ENCODE measurements at places on chromosomes 5 and 9.

- DNase-seq, result peak; percentile 91
These were observed at the start of gene RFX3 for GRCh38 chr9:3525836-3526164. TSS of gene RFX3 (minus strand) at chr9:3526001. CDS start at chr9:3395588, 130,413 bp downstream.

DNA sequence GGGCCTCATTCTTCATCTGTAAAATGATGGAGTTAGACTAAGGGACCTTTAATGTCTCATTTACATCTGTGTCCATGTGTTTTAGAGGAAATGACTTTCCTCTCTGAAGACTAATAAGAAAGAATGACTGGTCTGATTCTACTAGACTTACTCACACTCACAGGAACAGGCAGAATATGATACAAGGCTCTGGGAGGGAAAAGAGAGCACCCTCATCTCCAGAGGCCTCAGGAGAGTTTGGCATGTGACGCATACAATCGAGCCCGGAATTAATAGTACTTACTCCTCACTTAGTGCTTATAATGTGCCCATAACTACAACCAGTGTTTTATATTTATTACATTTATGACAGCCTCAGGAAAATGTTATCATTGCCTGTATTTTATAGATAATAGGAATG, 608.7 kb downstream of the KCTD16 start:
- no peak for DNase-seq

DNA sequence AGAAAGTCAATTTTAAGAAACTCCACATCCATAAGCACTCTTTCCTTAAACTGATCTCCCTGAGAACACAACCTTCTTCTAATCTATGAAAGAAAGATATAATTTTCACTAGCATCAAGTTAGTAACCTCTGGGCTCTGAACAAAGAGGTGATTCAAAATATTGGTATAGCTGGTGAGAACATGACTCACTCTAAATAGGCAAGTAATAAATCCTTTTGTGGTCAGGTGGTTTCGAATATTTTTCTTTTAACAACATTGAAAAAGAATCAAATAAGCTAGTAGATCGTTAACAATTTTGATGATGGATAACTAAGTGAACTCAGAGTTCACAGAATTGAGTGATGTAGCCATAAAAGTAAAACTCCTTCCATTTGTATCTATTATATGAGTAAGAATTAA, 150.6 kb upstream of the IQGAP2 start:
- no peak for DNase-seq

- no peak for DNase-seq
These were observed 12.9 kb downstream of the RALGDS start for GRCh38 chr9:133107961-133108793.

DNA sequence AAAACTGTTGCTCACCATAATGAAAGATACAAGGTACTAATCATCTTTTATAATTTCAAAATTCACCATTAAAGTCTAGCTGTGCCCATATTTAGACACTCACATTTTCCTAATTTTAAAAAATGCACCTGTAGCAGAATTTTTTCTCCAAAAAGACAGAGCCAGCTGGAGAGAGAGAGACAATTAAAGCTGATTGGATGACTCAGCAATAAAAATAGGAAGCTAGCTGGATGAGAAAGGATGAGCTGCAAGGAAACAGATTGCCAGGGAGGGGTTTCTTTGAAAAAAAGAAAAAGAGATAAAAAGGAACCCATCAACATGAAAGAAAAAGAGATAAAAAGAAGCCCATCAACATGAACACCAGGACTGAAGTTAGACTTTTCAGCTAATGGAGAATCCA, 73.8 kb downstream of the HCN1 start:
- DNase-seq, result no peak

GRCh38 chr5:143752165-143752850, 59.7 kb upstream of the HMHB1 start:
- no peak for DNase-seq

DNA sequence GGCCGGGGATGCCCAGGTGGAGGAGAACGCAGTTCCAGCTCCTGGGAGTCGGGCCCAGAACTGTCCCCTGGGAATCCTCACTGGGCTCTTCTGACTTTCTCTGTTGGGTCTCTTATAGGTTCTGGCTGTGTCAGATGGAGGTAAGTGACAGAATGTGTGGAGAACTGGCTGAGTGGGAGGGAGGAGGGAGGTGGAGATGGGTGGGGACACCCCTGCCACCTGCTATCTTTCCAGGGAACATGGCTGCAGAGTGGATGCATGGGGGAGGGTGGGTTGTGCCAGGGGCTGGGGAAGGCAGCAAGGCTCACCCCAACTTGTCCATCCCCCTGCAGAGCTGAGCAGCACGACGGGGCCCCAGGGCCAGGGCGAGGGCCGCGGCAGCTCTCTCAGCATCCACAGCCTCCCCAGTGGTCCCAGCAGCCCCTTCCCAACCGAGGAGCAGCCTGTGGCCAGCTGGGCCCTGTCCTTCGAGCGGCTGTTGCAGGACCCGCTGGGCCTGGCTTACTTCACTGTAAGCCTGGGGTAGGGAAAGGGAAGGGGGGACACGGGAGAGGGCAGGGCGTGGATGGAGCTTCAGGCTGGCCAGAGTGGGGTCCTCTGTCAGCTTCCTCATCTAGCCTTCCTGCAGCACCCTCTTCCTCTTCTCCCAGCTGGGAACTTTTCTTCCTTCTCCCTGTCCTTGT, 8.3 kb downstream of the RGS14 start:
- no peak for DNase-seq

DNA sequence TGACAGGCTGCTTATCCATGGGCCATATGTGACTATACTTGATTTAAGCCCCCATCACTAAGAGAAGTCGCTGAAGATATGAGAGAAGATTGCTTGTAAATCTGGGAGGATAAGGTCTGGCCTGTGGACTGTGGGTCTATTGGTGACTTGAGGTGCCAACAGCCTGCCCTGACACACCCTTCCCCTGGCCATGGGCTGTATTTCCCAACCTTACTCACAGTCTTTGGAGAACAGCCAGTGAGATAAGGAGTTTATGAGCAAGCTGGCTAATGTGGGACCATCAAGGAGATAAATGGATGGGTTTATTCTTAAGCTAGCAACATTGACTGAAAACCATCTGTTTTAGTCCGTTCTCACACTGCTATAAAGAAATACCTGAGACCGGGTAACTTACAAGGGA, 231.3 kb downstream of the ZSWIM6 start:
- DNase-seq, result no peak

- no peak for DNase-seq
These were observed 456.0 kb downstream of the BNC2 start for GRCh38 chr9:16414451-16414850.

- DNase-seq, result no peak
These were observed 77.4 kb downstream of the VAV2 start for GRCh38 chr9:133914442-133915342.

DNA sequence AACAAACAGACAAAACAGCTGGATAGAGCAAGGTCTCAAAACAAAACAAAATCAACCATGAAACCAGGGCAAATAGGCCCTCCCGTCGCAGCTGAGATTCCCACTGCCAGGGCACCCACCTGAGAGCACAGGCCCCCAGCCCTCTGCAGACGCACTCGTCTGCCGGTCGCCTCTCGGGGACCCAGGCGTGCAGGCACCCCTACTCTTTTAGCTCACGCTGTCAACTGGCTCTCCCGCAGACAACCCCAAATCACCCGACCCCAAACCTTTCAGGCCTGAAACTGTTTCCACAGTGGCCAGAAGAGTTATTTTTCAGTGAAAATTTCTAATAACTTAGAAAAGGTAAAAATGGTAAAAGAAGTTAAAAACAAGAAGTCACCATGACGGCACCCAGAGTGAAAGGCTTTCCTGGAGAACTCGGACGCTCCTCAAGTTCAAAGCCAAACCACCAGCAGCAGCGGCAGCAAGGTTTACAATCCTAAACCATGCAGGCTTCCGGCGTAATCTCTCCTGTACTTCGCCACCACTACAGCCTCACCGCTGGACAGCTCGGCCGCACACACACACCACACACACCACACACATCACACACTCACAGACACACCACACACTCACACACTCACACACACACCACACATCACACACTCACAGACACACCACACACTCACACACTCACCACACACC, 1.9 kb upstream of the UBE2QL1 start:
- no peak for DNase-seq

GRCh38 chr5:121174351-121174750, 677.3 kb upstream of the FTMT start:
- no peak for DNase-seq

GRCh38 chr9:109906766-109907382, 126.9 kb downstream of the PALM2AKAP2 start:
- no peak for DNase-seq

DNA sequence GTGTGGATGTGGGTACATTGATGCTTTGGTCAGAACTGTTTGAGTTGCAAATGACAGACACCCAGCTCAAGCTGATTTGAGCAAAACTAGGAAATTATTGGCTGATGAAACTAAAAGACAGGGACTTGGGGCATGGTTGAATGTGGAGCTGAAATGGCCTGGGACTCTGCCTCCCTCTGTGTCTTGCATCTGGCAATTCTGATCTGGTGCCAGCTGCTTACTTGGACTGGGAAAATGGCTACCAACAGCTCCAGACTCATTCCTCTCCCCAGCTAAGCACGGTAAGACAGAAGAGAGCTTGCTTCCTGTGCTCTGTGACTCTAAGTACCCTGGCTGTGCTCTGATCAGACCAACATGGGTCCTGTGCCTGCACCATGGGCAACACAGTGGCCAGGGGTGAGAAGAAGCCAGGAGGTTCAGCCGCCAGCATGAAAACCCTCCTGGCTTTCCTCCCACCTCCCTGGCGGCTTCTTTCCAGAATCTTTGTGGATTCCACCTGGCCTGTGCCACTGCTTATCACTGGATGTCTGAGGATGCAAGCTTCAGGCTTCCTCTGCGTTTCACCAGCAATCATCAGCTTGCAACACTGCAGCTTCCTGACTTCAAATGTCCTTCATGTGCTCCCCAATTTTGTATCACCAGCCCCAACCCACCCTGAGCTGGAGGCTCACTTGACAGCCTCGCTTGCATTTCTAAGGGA, 44.1 kb downstream of the C5orf15 start:
- no peak for DNase-seq

GRCh38 chr9:86075132-86076109, 23.9 kb downstream of the GOLM1 start:
- DNase-seq, result no peak

DNA sequence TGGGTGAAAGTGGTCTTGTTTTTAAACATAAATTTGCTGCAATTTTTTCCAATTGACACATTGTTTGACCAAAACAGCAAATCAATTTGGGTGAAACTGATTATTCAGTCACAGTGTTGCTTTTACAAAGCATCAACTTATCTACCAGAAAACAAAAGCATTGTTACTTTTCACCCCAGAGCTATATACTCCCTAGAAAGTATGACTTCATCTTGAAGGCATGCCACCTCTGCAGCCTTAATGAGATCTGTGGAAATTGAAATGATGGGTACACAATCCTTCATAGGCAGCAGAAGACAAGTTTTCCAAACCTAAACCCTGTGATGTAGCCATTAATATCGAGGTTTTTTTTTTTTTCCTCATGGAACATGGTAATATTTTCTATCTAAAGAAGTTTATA, 615.9 kb downstream of the CHSY3 start:
- DNase-seq, result no peak

DNA sequence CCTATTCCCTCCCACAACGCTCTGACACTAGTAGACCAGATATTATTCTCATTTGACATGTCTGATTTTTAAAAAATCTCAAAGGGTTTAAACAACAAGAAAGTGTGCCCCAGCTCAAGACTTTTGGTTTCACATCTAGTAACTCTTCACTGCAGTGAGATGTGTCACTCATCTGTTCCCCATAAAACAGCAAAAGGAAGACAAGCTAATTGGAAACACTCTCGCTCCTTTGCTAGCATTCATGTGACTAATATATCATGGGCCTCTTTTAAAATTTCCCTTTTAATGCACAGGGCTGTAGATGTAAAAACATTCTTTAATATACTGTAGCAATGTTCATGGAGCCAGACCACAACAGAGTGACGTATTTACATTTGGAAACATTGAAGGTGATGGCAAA, 372.6 kb downstream of the ZNF608 start:
- DNase-seq, result no peak

DNA sequence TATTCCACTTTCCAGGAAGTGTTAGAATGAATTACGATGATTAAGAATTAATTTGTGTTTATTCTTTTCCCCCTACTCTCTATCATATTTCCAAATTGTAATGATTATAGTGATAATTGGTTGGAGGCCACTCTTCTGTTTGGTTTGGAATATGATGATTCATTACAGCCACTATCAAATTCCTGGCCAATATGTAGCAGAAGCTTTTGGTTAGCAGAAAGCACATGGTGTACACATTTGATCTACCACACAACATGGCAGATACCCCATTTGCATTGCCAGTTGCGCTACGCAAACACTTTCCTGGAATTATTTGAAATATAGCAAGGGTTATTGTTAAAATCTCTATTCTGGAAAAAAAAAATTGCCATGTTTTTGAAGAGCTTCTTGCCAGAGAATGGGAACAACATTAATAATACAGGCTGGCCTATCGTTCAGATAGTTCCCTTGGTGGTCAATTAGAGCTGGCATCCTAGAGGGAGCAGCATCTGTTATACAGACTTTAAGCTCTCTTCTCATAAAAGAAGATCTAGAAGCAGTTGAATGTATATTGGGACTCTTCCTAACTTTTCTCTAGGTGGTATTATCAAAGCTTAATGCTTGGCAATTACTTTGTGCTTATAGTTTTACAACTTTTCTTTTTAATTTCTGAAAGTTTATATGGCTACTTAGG, 455.0 kb upstream of the ACTBL2 start:
- DNase-seq, result no peak

GRCh38 chr9:98428454-98428853, 173.0 kb upstream of the TBC1D2 start:
- no peak for DNase-seq

GRCh38 chr9:131194762-131195161, 69.4 kb downstream of the NUP214 start:
- no peak for DNase-seq

DNA sequence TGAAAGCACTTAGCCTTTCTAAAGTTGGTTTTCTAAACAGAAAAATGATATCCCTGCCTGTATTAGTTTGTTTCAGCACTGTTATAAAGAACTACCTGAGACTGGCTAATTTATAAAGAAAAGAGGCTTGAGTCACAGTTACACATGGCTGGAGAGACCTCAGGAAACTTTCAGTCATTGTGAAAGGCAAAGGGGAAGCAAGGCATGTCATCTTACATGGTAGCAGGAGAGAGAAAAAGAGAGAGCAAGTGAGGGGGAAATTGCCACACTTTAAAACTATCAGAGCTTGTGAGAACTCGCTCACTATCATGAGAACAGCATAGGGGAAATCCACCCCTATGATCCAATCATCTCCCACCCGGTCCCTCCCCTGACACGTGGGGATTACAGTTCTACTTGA, 64.9 kb downstream of the FAM170A start:
- DNase-seq, result no peak

GRCh38 chr9:91427873-91428272, 4.2 kb upstream of the NFIL3 start:
- no peak for DNase-seq

Data from stimulated activated CD4-positive, alpha-beta T cell treated with anti-CD3 and anti-CD28 coated beads, Interleukin-15, amount 100 ng/mL, for 1 hour (primary cell).